ENCODE measurements at places on chromosomes 1 and 21. TPM values are rescaled to one million over a fixed set of nuclear protein-coding genes. Genes with fewer than 3 reads are reported as not detected.
A peak's percentile ranks its signal among the peaks of the same experiment; 100 is the strongest.

DNA sequence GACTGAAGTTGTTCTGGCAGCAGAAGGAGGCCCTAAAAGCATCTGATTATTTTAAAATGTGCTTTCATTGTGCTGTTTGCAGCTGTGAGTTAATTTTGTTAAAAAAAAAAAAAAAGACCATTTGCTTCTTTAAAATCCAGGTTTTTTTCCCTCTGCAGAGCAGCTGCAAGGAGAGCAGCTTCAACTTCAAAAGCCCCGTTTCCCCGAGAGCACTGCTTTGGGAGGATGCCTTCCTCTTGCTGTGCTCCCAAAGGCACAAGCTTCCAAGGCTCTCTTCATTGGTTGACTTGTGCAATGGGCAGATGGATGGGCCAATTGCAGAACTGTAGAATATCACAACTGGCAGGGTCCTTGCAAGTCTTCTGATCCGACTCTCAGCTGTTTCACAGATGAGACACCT is 459.2 kb upstream of the PKN2 start:
- no peak for DNase-seq

GRCh38 chr1:80827666-80828065 is 973.1 kb upstream of the ADGRL2 start:
- DNase-seq, result no peak

- no peak for DNase-seq
Observed at GRCh38 chr21:28893687-28894086, 99.0 kb downstream of the LTN1 start.

DNA sequence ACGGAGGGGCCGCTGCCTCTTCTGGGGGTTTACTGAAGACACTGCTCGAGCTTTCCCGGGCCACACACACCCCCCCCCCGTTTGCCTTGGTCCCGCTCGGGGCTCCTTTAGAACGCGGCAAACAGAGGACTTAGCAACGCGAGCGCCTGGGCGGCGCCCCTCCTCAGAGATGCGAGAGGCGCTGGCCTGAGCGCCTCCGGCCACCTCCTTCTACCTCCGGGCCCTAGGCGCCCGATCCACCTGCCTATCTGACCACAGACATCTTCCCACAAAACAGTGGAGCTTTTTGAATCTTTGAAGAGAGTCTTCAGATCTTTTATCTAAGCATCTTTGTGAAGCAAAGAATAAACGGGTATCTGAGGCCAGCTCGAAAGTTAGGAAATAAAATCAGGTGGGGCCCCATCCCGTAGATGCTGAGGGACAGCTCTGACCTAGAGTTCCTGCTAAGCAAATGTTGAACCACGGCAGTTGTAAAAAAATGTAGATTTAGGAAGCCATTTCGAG is 436 bp upstream of the TTLL7 start:
- DNase-seq, result peak; percentile 85

- no peak for DNase-seq
Observed at GRCh38 chr1:37267111-37267835, 207.1 kb upstream of the ZC3H12A start.

DNA sequence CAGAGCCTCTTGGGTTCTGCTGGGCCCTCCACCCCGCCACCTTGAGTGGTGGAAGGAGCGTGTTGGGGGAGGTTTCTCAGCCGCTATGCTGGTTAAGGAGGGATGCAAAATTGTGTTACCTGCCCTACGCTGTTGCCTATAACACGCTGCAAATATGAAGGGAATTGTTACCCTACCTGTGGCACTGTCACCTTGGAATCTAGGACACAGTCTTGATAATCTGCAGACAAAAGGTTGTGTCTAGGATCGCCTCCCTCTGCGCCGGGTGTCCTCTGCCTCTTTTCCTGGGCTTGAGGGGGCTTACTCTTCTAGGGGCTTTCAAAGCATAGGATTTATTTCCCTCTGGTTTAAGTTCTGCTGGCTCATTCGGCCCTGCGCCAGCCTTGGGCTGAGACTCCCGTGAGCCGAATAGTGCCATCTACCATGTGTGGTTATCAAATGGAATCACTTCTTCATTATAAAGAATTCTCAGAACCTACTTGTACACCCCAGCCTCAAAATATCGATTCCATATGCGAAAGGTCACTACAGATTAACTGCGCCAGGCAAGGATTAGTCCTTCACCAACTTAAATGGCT is 697 bp downstream of the SLC22A15 start:
- DNase-seq, result peak; percentile 72

GRCh38 chr1:209430821-209431259 is 152.7 kb upstream of the CAMK1G start:
- no peak for DNase-seq

ZNF362 gene
- 30.5 TPM for total RNA-seq

DNA sequence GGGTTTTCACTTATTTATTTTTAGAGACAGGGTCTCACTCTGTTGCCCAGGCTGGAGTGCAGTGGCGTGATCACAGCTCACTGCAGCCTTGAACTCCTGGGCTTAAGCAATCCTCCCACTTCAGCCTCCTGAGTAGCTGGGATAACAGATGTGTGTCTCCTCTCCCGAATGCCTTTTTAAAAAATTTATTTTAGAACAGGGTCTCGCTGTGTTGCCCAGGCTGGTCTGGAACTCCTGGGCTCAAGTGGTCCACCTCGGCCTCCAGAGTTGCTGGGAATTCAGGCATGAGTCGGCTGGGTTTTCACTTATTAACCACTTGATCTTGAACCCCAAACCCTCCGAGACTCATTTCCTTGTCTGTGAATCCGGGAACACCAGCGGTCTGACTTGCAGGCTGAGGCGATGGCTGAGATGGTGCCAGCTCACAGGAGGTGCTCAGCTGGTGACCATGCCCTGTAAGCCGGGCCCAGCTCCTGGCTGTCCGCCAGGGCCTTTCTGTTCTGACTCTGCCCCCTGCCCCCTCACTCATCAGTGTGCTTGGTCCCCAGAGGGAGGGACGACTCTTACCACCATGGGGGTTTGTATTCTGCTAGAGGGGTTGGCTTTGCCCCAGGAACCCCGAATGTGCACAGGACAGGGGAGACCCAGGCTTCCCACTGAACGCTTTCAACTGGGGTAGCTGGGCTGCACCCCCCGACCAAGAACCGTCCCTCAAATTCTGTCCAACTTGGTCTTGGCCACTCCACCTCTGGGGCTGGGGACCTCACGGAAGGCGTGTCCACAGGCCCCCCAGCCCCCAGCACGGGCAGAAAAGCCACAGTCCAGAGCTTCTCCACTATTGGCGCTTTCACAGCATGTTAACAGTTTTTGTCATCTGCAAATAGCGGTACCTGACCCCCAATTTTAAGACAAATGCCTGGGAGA is 22.5 kb downstream of the MMEL1 start:
- peak; percentile 47 for DNase-seq

GRCh38 chr1:99726818-99727217 is 39.6 kb downstream of the FRRS1 start:
- no peak for DNase-seq

- peak; percentile 81 for DNase-seq
Observed at GRCh38 chr1:86156566-86157455, at the start of gene COL24A1. Gene COL24A1 (minus strand): TSS chr1:86156772. CDS start chr1:86156396, 376 bp downstream.

PLOD1 gene
- 46.3 TPM for total RNA-seq

DNA sequence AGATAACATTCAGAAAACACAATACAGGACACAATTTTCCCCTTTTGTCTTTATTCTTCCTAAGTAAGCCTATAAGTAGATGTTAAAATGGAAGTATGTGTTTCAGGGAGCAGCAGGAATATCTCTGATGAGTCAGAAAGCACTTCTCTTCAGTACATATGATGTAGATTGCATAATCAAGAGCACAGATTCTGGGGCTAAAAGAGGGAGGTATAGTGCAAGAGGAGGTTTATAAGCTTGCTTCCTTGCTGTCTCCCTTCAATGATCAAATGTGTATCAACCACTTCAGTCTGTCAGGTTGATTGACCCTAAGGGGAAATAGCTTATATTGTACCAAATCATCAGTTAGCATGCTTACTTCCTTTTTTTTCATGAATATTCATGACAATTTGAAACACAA is 822.8 kb downstream of the BRINP3 start:
- DNase-seq, result no peak

GRCh38 chr1:116147114-116147510 is 35.9 kb downstream of the MAB21L3 start:
- no peak for DNase-seq

DNA sequence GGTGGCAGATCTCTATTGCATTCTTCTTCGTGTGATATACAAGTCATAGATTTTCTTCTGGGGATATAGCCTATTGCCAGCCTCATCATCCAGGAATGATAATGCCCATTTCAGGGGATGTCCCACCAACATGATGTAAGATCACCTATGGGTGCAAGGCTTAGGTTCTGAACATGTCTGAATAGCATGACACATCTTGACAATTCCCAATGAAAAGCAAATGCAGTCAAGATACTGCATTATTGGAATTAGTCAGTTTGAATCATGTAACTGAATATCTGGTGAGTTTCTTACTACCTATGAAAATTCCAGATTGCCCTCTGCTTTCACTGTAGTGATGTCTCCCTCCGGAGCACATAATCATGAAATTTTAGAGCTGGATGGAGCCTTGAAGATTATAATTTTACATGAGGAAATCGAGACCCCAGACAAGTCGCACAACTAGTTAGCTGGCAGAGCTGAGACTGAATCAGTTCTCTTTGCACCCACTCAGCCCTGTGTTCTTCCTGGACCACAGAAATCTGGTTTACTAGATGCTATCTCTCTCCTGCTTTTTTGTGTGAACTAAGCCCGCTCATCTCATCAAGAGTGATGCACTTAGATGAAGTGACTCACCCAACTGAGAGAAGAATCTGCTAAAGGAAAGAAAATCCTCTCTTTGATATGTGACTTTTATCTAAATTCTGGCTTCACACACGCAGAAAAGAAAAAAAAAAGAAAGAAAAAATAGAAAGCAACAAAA is 65.0 kb downstream of the WDR64 start:
- no peak for DNase-seq

NR5A2 gene
- 0.63 TPM for total RNA-seq

DNA sequence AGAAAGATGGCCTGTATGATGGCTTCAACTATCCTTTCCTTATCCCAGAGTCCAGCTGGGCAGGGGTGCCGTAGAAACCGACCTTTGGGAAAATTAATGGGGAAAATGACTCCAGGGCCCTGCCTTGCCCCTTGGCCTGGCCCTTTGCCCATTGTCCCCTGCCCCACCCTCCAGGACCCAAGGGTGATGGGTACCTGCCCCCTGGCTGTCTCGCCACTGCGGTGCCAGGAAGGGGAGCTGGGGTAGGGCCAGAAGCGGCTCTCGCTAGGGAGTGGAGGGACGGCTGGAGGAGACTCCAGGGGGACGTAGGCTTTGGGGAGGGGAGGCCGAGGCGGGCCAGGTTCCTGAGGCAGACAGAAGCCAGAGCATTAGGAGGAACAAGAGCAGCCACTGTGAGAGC is 29.1 kb upstream of the GOLT1A start:
- DNase-seq, result no peak

GRCh38 chr1:204520834-204521709 is 4.9 kb downstream of the MDM4 start:
- no peak for DNase-seq

DNA sequence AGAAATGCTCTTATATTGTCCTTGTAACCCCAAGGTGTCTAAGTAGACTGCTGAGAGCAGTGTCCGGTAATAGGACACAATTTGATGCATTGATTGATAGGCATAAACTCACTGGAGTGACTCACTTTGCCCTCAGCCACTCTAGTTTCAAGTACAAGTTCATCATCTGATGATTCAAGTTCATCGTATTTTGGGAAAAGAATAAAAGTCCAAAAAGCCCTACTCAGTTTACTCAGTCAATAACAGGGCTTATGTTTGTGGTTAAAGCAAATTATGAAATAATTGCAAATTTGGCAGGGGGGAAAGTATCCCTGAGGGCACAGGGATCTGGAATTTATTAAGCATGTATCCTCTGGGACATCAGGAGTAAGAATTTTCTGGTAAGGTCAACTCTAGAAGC is 7.6 kb upstream of the ATF3 start:
- DNase-seq, result no peak

GRCh38 chr1:869499-870244 is 54.1 kb upstream of the SAMD11 start:
- DNase-seq, result peak; percentile 96

DNA sequence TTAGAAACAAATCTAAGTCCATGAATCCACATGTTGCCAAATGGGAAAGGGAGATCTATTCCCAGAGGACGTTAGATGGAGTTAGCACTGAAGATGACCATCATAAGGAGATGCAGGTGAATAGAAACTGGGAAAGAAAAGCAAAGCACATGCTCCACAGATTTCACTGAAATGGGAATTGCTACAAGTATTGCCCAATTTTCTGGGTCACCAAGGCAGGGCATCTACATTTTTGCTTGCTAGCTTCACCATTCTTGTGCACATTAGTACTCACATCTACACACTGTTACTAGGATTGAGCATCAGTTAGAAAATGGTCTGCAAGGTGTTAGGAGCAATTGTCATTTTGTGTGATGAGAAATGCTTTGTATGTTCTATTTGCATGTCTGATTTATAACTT is 99.1 kb downstream of the JAK1 start:
- DNase-seq, result no peak

DNA sequence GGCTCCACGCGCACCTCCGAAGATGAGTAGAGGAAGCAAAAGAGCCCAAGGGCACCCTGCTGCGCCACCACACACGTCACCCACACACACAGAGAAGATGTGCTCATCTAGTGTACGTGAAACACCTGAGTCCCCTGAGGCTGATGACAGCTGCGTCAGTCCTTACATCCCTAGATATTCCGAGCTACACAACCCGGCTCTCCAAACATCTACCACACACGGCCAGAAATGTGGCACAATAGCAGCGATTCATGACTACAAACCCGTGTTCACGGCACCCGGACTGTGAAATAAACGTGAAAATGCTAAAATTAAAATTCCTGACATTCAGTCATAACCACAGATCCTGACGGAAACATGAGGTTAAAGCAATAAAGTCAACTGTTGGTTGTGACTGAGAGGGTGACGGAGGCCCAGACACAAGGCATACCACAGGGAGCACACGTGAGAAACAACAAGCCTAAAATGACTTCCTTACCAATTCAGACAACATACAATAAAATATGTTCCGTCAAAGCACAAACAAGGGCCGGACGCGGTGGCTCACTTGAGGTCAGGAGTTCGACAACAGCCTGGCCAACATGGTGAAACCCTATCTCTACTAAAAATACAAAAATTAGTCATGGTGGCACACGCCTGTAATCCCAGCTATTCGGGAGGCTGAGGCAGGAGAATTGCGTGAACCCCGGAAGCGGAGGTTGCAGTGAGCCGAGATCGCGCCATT is 7.3 kb downstream of the SSU72 start:
- DNase-seq, result no peak

PTPN22 gene
- 30.9 TPM for total RNA-seq

TRIM46 gene
- total RNA-seq, result 1.6 TPM

FBXO2 gene
- total RNA-seq, result 6.7 TPM

GRCh38 chr1:204292740-204293139 is 67.0 kb downstream of the PLEKHA6 start:
- no peak for DNase-seq

- peak; percentile 95 for DNase-seq
Observed at GRCh38 chr1:116485071-116485735, 85.6 kb downstream of the CD58 start.
